ENCODE measurements at places on chromosomes 2 and 18.

GRCh38 chr2:191664823-191665677 is 12.9 kb upstream of the NABP1 start:
- DNase-seq: no peak

DNA sequence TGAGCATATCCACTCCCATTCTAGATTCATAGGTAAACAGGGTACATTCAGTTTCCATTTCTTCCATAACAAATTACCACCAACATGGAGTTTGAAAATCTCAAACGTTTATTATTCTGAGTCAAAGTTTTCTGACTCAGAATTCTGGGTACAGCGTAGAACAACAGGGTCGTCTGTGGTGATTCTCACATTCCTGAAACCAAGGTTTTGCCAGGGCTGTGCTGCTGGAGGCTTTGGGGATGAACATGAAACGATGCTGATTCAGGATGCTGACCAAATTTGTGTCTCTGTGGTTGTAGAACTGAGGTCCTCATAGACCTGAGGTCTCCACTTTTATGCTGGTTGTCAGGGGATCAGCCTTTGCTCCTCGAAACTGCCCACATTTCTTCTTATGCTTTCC is 255.7 kb downstream of the DSEL start:
- DNase-seq: no peak

DNA sequence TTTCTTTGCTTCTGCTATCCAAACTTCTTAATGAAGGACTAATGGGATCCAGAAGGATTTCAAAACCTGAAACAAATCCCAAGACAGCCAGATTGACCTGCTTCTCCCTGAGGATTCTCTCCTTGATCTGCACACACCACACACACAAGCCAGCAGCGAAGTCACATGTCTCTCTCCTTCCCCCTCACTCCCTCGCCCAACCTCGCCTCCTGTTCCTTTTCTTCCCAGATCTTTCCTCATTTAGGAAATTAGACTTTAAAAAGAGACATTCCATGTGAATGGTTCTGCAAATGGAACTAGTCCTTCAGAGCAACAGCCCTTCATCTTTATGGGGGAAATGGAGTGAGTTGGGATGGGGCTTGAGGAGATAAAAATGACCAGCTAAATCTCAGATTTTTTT is 639.1 kb upstream of the SETBP1 start:
- no peak for DNase-seq

GRCh38 chr2:111176388-111176787 is 55.7 kb downstream of the BCL2L11 start:
- DNase-seq: no peak

DNA sequence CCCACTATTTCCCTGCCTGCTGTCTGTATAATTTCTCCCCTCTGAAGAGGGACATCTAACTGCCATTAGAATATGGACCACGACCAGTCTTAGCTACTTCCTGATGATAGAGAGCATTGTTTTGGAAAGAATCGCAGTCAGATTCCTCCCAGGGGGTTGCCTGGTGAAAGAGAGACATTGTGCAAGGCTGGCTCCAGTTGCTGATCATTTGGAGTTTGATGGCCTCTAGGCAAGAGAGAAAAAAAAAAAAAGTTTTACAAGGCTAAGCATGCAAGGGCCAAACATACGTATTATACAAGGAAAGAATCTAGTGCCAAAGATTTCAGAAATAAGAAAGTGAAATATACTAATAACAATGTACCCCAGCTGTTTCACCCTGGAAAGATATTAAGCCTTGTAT is 182.2 kb downstream of the CMPK2 start:
- no peak for DNase-seq

GRCh38 chr2:191728750-191729624 is 51.1 kb downstream of the NABP1 start:
- no peak for DNase-seq

GRCh38 chr2:11417946-11418585 is 47.9 kb downstream of the E2F6 start:
- DNase-seq: peak; percentile 40

- no peak for DNase-seq
Measured at GRCh38 chr2:159793326-159793725, 4.7 kb downstream of the CD302 start.

- DNase-seq: no peak
Measured at GRCh38 chr18:11494107-11494506, 115.3 kb upstream of the SLC35G4 start.

- no peak for DNase-seq
Measured at GRCh38 chr2:239462191-239462515, 61.3 kb upstream of the HDAC4 start.

DNA sequence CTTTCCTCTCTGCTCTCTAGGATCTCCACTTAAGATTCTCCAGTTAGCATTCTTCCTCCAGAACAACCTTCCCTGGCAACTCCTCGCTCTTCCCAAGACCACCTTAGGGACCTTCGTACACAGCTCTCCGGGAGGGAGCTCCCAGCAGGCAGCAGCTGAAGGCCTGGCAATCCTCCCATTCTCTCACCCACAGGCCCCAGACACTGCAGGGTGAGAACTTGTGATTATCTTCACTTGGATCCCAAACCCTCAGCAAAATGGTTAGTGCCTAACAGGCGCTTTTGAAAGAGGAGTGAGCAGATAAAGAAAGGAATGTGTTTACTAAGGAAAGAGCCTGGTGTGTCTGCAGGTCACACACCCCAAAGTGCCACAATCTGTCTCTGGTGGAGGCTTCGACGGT is 83.8 kb upstream of the SNTG2 start:
- no peak for DNase-seq

- no peak for DNase-seq
Measured at GRCh38 chr2:218963601-218964000, 4.1 kb downstream of the CDK5R2 start.

GRCh38 chr2:58347810-58348209 is 106.7 kb upstream of the FANCL start:
- DNase-seq: no peak

GRCh38 chr2:72147303-72147971 is at the start of gene CYP26B1:
Gene CYP26B1, minus strand, starts transcription at chr2:72147862. Its CDS starts 28 bp downstream, at chr2:72147834.
- peak; percentile 39 for DNase-seq

DNA sequence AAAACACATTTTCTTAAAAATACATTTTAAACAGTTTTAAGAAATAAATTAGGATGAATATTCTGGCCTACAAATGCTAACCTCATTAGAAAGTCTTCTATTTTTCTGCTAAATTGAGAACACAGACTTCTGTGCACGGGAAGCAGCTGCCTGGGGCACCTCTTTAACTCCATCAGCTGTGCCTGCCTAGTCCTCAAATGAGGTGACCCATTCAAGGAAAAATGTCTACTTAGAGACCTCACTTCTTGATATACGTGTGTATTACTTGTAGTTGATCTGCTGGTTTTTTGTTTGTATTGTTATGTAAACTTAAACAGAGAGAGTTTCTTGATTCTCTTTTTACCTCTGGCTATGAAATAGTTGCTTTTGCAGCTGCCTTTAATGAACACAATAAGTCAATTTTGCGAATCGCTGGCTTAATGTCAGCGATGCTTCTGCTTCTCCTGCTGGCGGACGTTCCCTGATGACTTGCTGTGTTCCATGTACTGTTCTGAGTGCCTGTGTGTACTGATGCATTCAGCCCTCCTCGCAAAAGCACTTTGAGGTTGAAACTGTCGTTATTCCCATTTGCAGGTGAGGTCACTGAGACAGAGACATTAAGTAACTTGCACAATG is 88.7 kb upstream of the TXNDC2 start:
- no peak for DNase-seq

DNA sequence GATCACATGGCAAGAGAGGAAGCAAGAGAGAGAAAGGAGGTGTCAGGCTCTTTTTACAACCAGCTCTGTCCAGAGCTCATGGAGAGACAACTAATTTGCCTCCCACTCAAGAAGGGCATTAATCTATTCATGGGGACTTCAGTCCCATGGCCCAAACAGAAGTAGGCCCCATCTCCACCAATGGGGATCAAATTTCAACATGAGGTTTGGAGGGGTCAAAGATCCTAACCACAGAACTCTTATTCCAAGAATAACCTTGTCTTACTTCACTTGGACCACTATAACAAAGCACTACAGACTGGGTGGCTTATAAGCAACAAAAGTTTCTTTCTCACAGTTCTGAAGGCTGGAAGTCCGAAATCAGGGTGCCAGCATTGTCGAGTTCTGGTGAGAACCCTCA is 31.8 kb downstream of the GRB14 start:
- no peak for DNase-seq

- no peak for DNase-seq
Measured at GRCh38 chr18:59063300-59063906, 76.3 kb upstream of the SEC11C start.

DNA sequence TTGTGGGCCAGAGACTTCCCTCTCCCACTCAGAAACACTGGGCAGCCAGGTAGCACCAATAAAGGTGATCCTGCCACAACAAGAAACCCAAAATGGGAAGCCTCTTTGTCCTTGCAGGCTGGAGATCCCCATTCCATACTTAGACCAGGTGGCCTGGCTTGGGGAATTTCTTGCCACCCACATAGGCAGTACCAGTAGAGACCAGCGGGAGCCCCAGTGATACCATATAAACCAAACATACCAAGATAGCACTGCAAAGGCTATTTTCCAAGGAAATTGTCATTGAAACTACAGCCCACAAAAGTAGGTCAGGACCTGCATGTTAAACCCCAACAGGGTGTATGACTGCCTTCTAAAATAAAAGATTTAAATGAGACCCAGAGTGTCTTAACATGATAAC is 171.6 kb downstream of the DIS3L2 start:
- no peak for DNase-seq

DNA sequence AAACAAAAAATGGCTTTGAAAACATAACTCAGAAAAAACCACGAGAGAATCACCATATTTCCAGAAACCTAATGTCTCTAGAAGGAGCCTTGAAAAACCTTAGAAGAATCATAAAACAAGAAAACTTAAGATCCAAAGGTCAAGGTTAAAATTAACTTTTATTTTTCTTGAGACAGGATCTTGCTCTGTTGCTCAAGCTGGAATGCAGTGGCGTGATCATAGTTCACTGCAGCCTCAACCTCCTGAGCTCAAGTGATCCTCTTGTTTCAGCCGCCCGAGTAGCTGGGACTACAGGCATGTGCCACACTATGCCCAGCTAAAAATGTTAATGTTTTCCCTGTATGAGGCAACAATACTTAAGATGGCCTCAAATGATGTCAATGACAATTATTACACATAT is 254.2 kb upstream of the SESTD1 start:
- DNase-seq: no peak

- DNase-seq: no peak
Measured at GRCh38 chr2:239020541-239021041, 172.7 kb downstream of the TWIST2 start.

DNA sequence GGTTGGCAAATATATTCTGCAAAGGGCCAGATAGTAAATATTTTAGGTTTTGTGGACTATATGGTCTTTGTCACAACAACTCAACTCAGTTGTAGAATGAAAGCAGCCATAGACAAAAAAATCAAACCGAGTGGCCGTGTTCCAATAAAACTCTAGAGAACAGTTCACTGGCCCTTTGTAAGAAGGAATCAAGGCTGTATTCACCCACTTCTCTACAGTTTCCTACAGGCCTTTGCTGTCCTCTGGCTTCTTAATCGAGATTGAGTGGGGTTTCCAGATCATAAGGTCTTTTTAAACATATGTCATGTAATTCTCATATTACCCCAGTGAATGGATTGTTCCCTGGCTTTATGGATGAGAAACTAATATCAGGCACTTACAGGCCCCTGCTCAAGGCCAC is 448.9 kb upstream of the ETAA1 start:
- no peak for DNase-seq

GRCh38 chr18:13359210-13359609 is 140.7 kb downstream of the LDLRAD4 start:
- DNase-seq: no peak

GRCh38 chr18:71442731-71443141 is 1101.4 kb downstream of the CBLN2 start:
- no peak for DNase-seq

DNA sequence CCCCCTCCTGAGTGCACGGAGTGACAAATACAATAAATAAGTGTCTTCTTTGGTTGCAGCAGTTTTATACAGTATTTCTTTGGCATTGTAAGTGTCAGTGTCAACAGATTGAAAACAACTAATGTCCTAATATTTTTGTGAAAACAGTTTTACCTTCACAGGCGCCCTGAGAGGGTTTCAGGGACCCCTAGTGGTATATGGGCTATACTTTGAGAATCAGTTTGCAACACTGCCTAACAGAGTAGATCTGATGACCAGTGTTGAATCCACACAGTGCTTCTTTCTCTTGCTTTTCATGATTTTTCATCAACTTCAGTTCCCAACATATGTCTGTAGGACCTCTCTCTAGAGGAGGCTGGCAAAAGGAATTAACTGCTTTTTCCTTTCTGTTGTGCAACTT is 162.2 kb downstream of the PRPF40A start:
- DNase-seq: no peak

- DNase-seq: no peak
Measured at GRCh38 chr2:229297247-229297646, 26.2 kb upstream of the PID1 start.

DNA sequence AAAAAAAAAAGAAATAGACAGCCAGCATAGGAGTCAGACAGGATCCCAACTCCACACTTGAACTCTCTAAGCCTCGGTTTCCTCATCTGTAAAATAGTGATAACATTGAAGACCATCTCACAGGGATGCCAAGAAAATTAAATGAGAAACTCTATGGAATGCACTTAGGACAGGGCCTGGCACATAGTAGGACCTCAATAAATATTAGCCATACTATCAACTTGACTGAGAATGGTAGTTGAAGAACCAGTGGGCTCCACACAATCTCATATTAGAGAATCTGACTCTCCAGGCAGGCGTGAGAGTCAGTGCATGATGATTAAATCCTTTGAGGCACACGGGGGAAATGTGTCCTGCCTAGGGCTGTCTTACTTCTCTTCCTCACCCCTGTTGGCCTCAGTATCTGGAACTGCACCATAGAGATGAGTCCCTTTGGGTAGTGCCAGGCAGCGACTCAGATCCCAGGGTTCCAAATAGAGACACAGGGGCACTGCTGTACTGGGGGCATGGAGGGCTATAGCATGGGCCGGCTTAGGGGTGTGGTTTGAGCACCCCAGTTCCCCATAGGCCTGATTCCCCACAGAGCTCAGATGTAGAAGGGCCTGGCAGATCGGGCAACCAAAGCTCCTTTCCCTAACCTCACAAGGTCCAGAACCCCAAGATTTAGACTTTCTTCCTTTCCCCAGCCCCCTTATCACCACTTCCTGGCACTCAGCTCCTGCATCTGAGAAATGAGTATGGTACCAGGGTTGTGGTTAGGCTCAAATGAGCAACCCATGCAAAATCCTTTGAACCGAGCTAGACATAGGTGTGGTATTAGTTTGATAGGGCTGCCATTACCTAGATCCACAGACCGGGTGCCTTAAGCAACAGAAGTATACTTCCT is 51.3 kb upstream of the CAB39 start:
- no peak for DNase-seq

- DNase-seq: no peak
Measured at GRCh38 chr2:234267534-234267933, 217.0 kb downstream of the SPP2 start.

GRCh38 chr2:241909769-241910168 is 40.2 kb downstream of the RTP5 start:
- no peak for DNase-seq

DNA sequence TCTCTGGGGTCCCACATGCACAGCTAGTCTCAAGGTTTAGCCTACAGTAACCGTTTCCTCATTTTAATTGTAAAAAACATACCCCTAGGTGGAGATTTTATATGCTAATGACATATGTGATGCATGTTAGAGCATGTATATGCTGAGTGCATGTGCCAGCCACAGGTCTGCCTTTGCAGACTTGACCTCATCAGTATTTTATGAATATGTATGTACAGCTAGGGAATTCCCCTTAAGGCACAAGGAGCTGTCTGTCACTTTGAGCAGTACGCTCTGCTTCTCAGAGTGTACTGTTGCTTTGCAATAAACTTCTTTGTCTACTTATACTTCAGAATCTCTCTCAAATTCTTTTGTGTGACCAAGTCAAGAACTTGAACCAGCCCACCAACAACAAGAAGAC is 131.2 kb upstream of the ERBB4 start:
- DNase-seq: no peak

All from HEK293T (cell line).